ENCODE measurements at places on chromosomes 7 and 10. TPM values are rescaled to one million over a fixed set of nuclear protein-coding genes. Genes with fewer than 3 reads are reported as not detected.

- DNase-seq = peak; percentile 48
These were observed 84.3 kb downstream of the CD36 start for GRCh38 chr7:80722616-80723195.

DNA sequence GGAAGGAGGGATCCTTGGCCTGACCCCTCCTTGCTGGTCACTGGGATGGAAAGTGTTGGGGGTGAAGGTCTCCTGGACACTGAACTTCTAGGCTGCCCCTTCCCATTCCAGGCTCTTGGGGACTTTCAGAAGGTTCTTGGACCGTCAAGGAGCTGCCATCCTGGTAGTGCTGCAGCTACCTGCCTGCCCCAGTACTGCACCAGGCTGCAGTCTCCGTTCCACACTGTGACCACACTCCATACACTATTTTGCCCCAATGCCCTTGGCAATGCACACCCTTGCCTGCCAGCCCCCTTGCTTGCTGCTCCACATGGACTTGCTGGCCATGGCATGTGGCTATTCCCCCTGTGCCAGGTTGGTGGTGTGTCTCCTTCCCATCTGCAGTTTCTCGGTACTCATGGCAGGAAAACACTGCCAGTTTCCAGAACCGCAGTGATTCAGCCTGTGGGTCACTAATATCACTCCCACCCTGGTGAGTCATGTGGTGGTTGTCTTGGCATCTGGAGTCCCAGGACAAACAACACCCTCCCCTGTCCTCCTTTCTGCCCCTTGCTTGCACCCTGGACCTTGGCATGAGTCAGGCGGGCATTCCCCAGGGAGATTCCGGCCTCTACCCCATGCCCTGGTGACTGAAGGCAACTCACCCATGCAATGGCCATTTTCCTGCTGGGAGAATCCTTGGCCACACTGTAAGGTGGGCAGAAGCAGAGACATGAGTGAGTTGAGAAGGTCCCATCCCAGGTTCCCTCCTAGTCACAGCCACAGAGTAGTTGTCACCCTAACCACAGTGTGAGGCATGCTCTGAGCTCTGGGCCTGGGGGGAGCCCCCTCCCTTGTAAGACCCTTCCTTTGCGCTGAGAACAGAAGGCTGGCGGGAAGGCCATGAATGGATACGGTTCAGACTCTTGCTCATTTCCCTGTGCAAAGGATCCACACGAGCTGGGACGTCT, 32.8 kb downstream of the GOLGA7B start:
- DNase-seq = peak; percentile 83

- no peak for DNase-seq
These were observed 47.4 kb upstream of the R3HCC1L start for GRCh38 chr10:98086837-98087708.

DNA sequence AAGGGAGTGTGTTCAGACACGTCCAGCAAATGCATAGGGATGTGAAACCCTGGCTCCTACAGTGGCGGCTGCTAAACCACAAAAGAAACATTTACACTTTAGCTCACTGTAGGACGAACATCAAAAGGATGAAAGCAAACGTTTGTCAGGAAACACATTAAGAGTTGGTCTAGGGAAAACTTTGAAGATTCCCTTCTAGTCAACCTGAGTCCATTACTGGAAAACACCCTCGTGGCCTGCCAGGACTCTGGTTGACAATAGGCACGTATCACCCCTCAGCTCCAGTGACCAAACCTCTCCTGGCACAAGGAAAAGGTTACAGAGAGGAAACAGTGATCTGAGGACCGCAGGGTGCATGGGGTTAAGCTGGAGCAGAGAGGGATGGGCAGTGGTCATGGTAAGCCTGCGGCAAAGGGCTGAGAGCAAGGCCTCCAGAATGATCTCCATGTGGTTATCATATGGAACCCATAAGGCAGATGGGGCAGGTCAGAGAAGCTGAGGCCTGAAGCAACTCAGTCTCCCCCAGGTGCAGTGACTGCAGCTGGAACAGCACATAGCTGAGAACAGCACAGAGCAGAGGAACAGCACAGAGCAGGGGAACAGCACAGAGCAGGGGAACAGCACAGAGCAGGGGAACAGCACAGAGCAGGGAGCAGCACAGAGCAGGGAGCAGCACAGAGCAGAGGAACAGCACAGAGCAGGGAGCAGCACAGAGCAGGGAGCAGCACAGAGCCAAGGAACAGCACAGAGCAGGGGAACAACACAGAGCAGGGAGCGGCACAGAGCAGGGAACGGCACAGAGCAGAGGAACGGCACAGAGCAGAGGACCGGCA, 49.9 kb downstream of the CHST15 start:
- no peak for DNase-seq

DNA sequence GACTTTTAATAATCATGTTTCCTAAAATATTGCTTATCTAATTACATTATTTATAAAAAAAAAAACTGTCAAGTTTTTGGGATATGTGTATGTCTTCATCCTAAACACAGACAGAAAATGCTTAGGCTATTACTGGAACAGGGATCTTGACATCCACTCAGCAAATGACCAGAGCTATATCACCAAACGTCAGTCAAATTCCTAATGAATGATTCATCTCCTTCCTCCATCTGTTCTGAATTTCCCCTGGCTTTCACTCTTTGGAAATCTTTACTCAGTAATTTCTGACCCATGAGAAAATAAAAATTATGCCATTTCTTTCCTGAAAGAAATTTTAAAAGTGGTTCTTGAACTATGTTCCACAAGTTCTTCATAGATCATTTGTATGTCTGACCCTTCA, 552.4 kb upstream of the KCND2 start:
- peak; percentile 92 for DNase-seq

DNA sequence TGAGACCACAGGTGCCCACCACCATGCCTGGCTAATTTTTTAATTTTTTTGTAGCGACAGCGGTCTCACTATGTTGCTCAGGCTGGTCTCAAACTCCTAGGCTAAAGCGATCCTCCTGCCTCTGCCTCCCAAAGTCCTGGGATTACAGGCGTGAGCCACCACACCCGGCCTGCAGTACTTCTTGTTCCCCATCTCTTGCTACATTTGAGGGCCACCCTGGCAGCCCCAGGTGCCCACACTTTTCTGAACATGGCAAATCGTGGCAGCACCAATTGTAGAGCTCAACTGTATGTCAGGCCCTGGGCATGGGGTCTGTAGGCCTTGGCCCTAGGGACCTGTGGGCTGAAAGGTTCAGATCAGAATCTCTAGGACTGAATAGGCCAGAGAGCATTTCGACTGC, 25.1 kb upstream of the LIMK1 start:
- DNase-seq = no peak

GRCh38 chr10:80159166-80159873, 26.8 kb downstream of the PLAC9 start:
- DNase-seq = no peak

- DNase-seq = no peak
These were observed 9.1 kb downstream of the RASSF4 start for GRCh38 chr10:44968500-44969400.

- no peak for DNase-seq
These were observed 185.7 kb upstream of the ADO start for GRCh38 chr10:62618576-62619412.

GRCh38 chr7:106376026-106376799, 91.4 kb upstream of the NAMPT start:
- no peak for DNase-seq

DNA sequence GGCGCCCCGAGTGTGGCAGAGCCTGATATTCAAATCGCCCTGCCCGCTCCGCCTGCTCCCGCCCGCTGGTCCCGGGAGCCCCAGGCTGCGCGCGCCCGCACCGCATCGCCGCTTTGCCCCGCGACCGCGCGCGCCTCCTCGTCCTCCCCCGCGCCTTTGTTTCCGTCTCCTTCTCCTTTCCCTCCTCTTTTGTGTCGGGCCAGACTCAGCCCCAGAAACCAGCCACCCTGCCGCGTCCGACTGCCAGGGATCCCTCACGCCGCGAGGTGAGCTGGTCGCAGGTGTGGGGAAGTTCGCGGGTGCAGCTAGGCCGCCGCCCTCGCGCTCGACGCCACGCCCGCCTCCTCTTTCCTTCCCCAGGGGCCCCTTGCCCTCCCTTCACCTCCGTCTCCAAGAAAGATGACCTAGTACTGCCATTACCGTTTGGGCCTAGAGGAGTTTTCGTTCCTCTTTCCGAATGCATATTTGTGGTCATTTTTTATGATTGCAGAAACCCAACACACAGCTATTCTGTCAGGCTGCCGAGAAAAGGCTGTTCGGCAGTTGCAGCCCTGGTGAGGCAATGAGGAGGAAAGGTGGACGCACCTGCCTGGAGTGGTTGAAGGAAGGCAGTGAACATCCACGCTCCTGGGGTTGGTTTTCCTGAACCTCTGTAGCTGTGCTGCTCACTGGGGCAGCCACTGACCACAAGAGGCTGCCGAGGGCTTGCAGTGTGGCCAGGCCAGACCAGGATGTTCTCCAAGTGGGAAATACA, 107.3 kb downstream of the SNX10 start:
- peak; percentile 78 for DNase-seq

GRCh38 chr10:5873515-5873995, 16.1 kb downstream of the ANKRD16 start:
- peak; percentile 85 for DNase-seq

- DNase-seq = peak; percentile 6
These were observed 506 bp downstream of the CTTNBP2 start for GRCh38 chr7:117872561-117873309.

DNA sequence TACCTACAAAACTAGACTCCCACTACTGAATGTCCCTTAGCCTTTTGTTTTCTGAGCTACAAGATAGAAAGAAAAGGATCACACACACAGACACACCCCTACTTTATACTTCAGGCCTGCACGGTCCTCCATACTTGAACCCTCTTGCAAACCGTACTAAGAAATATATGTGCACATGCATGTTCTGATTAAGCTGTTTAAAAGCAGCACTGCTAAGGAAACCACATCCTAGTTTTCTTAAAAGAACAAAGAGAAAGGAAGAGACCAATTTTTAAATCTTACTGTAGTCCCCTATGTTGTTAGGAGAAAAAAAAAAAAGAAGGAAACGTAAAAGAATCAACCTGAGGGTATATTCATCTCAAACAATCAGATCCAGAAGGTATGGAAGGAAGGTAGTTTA, 501.2 kb downstream of the PARD3 start:
- DNase-seq = no peak

DNA sequence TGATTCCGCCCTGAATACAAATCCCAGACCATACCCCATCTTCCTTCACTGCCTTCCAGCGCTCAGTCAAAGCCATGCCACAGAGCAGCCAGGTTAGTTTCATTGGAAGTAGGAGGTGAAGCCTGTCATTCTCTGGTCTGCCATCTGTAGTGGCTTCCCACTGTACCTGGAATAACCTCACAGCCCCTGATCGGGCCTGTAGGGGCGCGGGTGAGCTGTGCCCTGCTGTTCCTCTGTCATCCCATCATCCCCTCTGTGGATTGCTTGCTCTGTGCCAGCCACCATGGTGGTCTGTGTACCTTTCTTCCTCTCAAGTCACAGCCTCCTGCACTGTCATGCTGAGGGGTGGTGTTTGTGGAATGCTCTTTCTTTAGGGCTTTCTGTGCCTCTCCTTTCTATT, 155.1 kb downstream of the ZNF22 start:
- DNase-seq = no peak

- no peak for DNase-seq
These were observed at the start of gene FGL2 for GRCh38 chr7:77199013-77199966. TSS of gene FGL2 (minus strand) at chr7:77199819. CDS start at chr7:77199793, 26 bp downstream.

GRCh38 chr10:380313-380940, 245.2 kb downstream of the ZMYND11 start:
- no peak for DNase-seq

- no peak for DNase-seq
These were observed 136.5 kb downstream of the CNNM2 start for GRCh38 chr10:103054621-103055020.

DNA sequence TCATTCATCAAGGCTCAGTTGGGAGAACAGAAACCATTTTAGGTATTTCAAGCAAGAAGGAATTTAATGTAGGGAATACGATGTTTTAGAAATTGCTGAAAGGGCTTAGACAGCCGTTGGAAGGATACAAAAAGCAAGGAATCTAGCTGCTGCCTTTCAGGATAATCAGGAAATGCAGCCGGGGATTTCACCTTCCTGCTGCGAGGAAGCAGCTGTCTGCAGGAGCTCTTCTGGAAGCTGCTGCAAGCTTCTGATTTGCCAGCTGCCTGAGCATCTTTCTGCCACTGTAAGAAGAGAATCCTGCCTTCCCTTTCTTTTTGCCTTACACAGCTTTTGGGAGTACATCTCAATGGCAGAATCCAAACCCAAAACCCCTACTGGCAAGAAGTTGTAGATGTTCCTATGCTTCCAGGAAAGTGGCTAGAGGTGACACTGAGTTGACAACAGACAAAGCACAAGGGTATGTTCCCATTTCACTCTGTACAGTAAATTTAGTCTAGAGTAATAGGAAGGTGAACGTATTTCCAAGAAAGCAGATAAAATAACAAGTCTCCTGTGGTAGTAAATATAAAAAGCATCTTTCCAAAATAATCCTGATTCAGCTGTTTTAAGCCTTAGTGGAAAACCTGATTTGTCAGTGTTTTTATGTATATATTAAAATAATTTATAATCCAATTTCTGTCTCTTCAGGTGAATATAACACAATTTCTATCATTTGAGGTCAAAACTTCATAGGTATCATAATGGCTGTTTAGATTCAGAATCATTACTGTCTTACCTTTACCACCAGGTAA, 148.4 kb upstream of the LRGUK start:
- peak; percentile 20 for DNase-seq

DNA sequence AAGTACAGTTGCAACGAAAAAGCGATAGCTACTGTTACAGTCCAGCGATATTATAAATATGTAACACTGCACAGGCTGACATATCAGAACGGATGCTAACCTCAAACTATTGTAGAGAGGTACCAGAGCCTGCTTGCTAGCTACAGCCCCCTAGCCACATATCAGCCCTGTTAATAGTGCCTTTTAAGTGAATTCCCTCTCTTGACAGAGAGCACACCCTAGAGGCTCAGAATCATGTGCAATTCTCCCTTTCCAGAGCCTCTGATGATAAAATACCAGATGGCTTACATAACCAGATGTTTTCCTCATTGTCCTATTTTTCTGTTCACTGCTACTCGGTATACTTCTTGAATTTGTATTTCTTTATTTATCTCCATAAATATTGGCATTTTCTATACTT, 960.7 kb upstream of the CELF2 start:
- no peak for DNase-seq

DNA sequence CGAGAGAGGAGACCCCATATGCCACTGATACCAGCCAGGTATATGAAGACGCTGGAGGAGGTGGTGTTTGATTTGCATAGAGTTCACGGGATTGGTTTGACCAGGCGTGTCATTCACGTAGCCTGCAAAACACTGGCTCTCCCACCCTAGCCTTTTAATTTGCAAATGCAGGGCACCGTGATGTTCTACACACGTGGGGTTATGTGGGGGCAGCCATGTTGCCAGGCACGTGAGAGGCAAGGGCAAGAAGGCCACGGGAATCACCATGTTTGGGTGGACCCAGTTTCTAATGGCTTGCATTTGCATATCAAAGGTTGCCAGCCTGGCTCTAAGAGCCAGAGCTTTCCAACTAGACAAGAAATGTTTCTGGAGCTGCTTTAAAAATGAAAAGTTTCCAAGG, 117.2 kb upstream of the LYZL1 start:
- no peak for DNase-seq

The DDC gene
- polyA plus RNA-seq = not detected

The HOXA11 gene
- polyA plus RNA-seq = 10.4 TPM

The OR2A12 gene
- not detected for polyA plus RNA-seq
